Activated gamma-delta T cell treated with Interleukin-2 at 50 U/mL for 16 hours (primary cell): ENCODE measurements at places on chromosomes 6 and 20.
A peak's percentile ranks its signal among the peaks of the same experiment; 100 is the strongest.

GRCh38 chr6:83152913-83153312, 40.2 kb downstream of the PGM3 start:
- no peak for DNase-seq

DNA sequence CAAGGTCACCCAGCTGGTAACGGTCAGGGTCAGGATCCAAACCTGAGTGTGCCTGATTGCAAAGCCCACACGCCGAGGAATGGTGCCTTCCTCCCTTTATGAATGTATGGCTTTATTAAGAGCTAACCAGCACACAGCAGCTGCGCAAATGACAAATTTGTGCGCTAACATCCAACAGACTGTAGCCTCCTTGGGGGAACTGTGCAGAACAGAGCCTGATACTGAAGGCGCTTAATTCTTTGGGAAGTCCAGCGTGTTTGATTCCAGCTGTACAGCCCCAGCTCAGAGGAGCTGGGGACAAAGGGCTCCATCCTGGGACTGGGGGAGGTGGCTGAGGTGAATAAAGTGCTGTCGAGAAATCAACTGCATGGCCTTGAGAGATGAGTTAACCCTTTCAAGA, 75.7 kb upstream of the JARID2 start:
- no peak for DNase-seq

GRCh38 chr6:106163966-106164877, 78.1 kb downstream of the PRDM1 start:
- DNase-seq, result no peak

- DNase-seq, result no peak
These were observed 633.1 kb downstream of the CDH26 start for GRCh38 chr20:60591172-60591799.

GRCh38 chr6:143049611-143050010, 11.1 kb upstream of the AIG1 start:
- DNase-seq, result no peak

DNA sequence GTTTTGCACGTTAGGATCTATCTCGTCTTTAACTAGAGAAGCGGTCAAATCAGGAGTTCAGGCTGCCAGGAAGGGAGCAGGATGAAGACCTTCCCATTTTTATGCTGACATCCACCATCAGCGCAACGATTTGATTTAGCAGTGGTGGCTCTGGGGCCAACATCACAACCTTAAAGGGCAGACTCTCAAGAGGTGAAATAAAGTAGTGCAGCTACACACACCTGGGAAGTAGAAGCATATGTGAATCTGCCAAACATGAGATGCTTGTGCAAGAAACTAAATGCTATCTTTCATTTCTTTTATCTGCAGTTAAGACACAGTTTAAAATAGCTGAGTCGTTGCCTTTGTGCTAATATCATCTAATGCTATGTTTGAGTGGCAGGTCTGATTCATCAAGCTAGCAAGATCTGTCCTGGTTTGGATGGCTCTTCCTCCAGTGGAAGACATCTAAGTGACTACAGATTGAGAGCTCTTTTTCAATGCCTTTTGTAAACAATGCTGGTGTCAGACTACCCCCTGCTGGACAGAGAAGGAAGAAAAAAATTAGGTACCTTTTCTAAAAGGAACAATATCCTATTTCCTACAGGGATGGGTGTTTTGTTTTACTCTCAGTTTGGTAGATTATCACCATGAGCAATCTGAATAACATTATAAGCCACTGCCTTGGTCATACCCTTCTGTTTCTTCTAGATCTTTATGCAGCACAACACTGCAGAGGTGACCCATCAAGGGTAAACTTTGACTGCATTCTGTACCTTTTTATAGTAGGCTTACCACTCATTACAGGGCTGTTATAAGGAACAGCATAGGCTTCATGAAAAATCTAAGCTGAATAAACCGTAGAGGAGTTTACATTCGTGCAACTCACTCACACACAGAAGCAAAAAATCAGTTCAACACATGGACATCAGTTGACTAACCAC, 171.6 kb upstream of the FBXL4 start:
- peak; percentile 7 for DNase-seq

DNA sequence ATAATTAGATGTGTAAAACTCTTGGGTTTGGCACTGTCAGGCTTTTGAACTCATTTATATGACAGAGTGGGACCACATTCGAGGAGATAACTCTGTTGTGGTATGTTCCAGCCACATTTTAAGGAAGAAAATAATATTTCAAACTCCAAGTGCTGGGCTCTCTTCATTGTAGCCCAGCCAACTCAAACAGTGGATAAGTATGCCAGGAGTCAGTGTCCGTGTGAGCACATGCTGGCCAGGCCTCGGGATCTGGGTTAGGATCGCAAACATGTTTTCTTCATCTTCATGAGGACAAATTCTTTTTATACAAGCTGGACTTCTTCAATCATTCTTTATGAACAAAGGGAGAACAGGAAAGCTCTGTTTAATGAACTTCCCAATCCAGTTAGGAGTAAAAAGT, 497.5 kb downstream of the MAFB start:
- DNase-seq, result no peak

DNA sequence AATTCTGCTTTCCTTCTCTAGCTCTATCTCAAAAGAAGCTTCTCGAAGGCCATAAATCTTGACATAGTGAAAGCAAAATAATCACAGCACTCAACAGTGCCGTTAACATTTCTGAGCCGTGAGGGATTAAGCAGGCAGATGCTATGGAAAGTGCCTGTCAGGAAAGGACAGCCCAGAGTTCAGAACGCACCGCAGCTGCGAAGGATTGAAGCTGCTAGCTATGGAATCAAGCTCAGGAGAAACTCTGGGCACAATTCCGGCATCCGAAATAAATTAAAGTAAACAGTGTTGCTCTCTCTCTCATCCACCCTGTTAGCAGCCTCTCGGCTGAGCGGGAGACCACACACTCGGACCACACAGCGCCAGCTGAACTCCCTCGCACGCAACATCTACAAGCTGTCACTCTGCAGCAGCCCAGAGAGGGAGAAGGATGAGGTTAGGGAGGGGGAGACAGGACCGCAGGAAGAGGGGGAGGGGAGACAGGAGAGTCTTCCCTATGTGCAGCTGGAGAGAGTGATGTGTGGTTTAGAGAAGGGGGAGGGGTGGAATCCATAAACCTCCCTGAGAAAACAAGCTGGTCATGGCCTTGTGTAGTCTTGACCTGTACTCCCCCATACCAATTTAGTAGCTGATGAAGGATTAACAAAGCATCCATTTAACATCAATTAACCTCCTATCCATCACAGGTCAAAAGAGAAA, 9.0 kb downstream of the EXOC2 start:
- DNase-seq, result no peak

DNA sequence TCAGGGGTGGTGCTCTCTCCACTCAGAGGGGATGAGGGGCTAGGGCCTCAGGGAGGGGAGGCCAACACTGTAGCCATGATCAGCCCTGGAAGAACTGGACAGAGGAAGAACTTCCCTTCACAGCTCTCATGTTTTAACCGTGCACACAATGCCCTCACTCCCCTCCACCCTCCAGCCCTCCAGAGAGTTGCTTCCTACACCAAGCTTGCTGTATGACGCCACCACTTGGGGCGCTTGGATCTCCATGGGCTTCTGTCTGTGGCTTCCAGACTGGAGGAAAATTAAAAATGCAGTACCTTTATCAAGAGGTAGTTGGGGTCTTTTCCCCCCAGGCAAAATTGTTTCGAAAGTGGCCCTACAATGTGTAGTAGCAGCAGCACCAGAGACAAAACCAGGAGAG, 48.4 kb downstream of the ARHGAP40 start:
- no peak for DNase-seq
